Bronchus fibroblast of lung (primary cell): ENCODE measurements at places on chromosomes 2 and 18. TPM values are rescaled to one million over a fixed set of nuclear protein-coding genes. Genes with fewer than 3 reads are reported as not detected.

The KCNG2 gene
- total RNA-seq = 1.9 and 3.9 TPM in 2 replicates

The TLX2 gene
- 0.15 and 0.34 TPM in 2 replicates for total RNA-seq

The MC4R gene
- 0.15 TPM in 1 of 2 replicates, not detected in the other for total RNA-seq

The IRS1 gene
- 43.2 and 43.6 TPM in 2 replicates for total RNA-seq

The NPPC gene
- not detected in 2 replicates for total RNA-seq

The SPDYA gene
- 0.15 and 0.17 TPM in 2 replicates for total RNA-seq

The ESPNL gene
- total RNA-seq = 5.2 and 6.4 TPM in 2 replicates

The ABCG8 gene
- not detected in 2 replicates for total RNA-seq

The GDF7 gene
- not detected in 2 replicates for total RNA-seq

The TRMT61B gene
- 7.6 and 11.1 TPM in 2 replicates for total RNA-seq

The IL37 gene
- not detected in 2 replicates for total RNA-seq

The ANO7 gene
- under 0.01 and 0.30 TPM in 2 replicates for total RNA-seq
